ENCODE measurements at places on chromosomes 12 and 14. TPM values are rescaled to one million over a fixed set of nuclear protein-coding genes. Genes with fewer than 3 reads are reported as not detected.
A peak's percentile ranks its signal among the peaks of the same experiment; 100 is the strongest.

GRCh38 chr12:74646831-74647230 lies 109.2 kb downstream of the ATXN7L3B start:
- DNase-seq: peak; percentile 39

CACNA1C gene
- 116 TPM for total RNA-seq

DNA sequence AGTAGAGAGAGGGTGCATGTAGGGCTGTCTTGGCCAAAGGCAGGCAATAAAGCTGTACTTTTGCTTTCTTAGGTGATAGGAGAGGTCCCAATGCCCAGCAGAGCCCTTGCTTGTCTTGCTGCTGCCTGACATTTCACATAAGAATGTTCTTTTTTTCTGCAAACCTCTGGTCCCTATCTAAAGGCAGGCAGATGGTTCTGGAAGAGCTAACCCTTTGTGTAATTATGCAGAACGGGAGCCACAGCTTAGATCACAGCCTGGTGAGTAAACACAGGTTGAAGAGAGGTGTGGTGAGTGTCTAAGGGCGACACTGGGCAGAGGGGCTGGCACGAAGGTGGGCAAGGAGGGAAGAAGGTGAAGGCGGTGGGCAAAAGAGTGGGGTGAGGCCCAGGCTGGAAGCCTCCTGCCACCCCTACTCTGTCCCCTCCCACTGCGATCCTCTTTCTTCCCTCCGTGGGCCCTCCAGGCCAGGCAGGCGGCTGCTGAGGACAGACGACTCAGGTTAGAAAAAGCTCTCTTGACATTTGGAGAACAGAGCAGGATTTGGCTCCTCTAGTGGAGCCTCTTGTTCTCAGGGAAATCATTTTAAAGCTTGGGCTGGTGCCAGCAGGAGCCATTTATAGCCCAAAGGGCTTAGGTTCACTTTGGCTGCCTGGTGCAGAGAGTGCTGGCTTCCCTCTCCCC lies 42.8 kb downstream of the PRMT8 start:
- peak; percentile 50 for DNase-seq

DNA sequence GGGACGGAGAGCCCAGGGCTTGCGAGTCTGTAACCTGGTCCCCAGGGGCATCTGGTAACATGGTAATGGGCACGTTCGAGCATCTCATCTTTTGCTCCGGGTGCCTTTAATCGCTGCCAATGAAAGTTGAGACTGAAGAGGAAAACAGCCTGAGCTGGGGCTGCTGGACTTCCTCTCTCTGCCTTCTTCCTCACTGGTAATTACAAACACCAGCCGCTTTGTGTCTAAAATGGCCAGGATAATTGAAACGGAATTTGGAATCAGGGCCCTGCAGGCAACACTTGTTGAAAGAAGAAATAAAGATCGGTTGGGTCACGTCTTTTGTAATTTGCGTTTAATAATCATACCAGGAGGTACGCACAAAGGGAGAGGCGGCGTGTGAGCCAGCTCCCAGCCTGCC lies 51.5 kb upstream of the GPATCH2L start:
- DNase-seq: no peak

DTX1 gene
- 2.9 TPM for total RNA-seq

Data from umbilical cord (tissue), 2 donors.